Breast epithelium (tissue), 4 donors: ENCODE measurements at places on chromosomes 7 and 10.

GRCh38 chr7:139860090-139860775, 31.2 kb downstream of the TBXAS1 start:
- H3K27me3 ChIP-seq: no peaks in the 10 kb centered on the region
- H3K4me1 ChIP-seq: no peaks in the 10 kb centered on the region
- no peak overlapping the region for H3K4me3 ChIP-seq
- DNase-seq: no peak
- H3K27ac ChIP-seq: no peak overlapping the region
- no peaks in the 10 kb centered on the region for H3K36me3 ChIP-seq

GRCh38 chr10:106280896-106281460, 883.5 kb downstream of the SORCS1 start:
- no peak for DNase-seq
- no peaks in the 10 kb centered on the region for H3K36me3 ChIP-seq
- no peak overlapping the region for H3K4me3 ChIP-seq

- H3K4me1 ChIP-seq: no peaks in the 10 kb centered on the region
- no peak for DNase-seq
- no peaks in the 10 kb centered on the region for H3K36me3 ChIP-seq
- no peaks in the 10 kb centered on the region for H3K27me3 ChIP-seq
Measured at GRCh38 chr7:54860003-54860775, 101.2 kb upstream of the SEC61G start.

DNA sequence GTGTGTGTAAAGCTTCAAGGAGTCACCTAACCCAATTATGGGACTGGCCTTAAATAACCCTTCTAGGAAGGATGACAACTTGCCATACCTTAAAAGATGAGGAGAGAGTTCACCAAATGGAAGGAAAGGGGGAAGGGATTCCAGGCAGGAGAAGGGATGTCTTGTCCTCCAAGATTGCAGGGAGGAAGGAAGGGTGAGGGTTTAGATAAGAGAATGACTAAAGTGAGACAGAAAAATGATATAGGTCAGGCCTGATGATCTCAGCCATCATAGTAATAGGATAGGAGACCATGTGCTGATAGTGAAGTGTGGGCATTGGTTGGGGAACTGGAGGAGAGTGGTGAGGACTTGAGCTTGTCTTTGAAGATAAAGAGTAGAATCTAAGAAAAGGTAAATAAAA, 7.7 kb upstream of the TMEM26 start:
- H3K4me1 ChIP-seq: no peaks in the 10 kb centered on the region
- no peak overlapping the region for H3K27ac ChIP-seq
- DNase-seq: no peak
- no peak overlapping the region for H3K4me3 ChIP-seq

- no peaks in the 10 kb centered on the region for H3K36me3 ChIP-seq
- no peak overlapping the region for H3K4me3 ChIP-seq
- no peaks in the 10 kb centered on the region for H3K4me1 ChIP-seq
- DNase-seq: no peak
Measured at GRCh38 chr7:155232911-155233310, 64.8 kb upstream of the INSIG1 start.

GRCh38 chr7:50644586-50644985, 79.4 kb upstream of the DDC start:
- no peaks in the 10 kb centered on the region for H3K27me3 ChIP-seq
- no peak overlapping the region for H3K4me3 ChIP-seq
- no peaks in the 10 kb centered on the region for H3K4me1 ChIP-seq
- H3K36me3 ChIP-seq: no peaks in the 10 kb centered on the region
- no peak for DNase-seq

GRCh38 chr10:4333459-4333894, 492.5 kb upstream of the AKR1E2 start:
- DNase-seq: no peak
- no peak overlapping the region for H3K4me3 ChIP-seq
- no peaks in the 10 kb centered on the region for H3K4me1 ChIP-seq
- H3K27ac ChIP-seq: no peak overlapping the region

DNA sequence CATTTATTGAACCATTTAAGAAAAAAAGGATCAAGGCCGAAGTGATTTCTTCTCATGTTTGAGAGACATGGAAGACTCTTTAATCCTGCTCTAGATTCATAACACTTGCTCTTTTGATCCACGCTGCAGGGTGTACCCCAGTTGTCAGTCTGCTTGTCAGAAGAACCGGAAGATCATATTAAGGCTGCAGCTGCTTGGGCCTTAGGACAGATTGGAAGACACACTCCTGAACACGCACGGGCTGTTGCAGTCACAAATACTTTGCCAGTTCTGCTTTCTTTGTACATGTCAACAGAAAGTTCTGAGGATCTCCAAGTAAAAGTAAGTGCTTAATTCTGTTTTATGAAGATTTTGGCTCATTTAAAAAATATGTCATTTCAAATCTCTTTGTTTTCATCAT, 46.3 kb downstream of the SPAG6 start:
- no peaks in the 10 kb centered on the region for H3K4me1 ChIP-seq
- H3K27ac ChIP-seq: no peak overlapping the region
- no peaks in the 10 kb centered on the region for H3K36me3 ChIP-seq
- H3K27me3 ChIP-seq: no peaks in the 10 kb centered on the region
- no peak overlapping the region for H3K4me3 ChIP-seq

DNA sequence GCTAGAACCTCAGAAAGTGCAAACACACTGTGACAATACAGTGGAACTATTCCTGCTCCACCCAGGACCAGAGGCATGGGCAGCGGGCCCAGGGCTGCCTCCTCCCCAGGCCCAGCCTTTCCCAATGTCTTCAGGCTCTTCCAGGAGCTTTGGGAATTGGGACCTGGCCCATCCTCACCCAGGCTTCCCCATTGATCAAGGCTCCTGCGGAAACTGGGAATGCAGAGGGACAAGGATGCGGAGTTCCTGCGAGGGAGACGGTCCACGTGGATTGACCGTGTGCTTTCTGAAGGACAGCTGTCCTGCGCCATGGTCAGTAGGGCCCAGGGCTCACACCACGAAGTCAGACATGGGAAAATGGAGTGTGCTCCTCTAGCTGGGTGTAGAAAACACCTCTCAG, 56.6 kb downstream of the CSGALNACT2 start:
- H3K4me3 ChIP-seq: no peak overlapping the region
- DNase-seq: no peak
- no peaks in the 10 kb centered on the region for H3K36me3 ChIP-seq
- no peaks in the 10 kb centered on the region for H3K27me3 ChIP-seq
- no peak overlapping the region for H3K27ac ChIP-seq

DNA sequence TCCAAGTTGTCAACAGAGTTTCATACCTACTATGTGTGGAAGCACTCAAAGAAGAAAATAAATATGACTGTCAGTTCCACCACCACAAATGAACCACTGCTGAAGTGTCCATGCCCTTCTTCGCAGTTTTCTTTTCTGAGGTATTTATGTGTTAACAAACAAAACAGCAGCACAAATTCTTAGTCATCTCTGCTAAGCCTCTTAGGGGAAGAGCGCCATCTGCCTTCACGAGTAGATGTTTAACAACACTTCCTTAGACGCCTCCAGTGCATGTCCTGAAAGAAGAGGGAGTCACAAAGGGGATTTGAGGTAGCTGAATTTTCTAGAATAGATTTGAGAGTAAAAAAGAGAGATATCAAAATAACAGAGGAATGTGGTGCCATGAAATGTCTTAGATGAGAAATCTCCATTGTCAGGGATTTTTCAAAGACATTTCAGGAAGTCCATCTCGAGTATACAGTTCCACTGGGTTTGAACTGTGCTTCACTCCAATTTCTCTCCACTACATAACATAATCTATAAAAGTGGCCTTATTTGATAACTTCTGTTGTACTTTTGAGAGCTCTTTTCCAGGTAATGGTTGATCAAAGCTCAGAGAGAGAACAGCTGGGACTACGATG, 775.3 kb upstream of the POM121L12 start:
- no peaks in the 10 kb centered on the region for H3K4me1 ChIP-seq
- H3K36me3 ChIP-seq: no peaks in the 10 kb centered on the region
- DNase-seq: no peak
- H3K27ac ChIP-seq: no peak overlapping the region
- no peak overlapping the region for H3K4me3 ChIP-seq
- no peaks in the 10 kb centered on the region for H3K27me3 ChIP-seq

DNA sequence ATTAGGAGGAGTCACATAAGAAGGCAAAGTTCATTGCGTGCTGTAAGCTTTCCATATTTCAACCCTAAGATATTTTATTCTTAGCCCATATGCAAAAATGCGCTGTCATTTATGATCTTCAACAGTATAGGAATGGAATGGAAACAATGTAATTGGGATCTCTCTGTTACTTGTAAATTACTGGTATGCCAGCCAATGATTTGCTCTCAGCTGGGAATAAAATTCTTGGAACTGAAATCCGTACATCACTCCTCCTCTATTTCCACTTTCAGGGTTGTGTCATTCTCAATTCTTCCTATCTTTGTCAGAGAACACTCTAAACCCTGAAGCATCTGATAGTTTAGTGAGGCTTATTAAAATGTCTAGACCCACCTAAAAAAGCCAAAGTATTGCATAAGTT, 80.7 kb upstream of the STEAP4 start:
- no peak overlapping the region for H3K27ac ChIP-seq
- no peaks in the 10 kb centered on the region for H3K4me1 ChIP-seq
- H3K36me3 ChIP-seq: no peaks in the 10 kb centered on the region
- H3K4me3 ChIP-seq: no peak overlapping the region

GRCh38 chr10:974038-974784, 14.0 kb upstream of the GTPBP4 start:
- no peak for DNase-seq
- no peaks in the 10 kb centered on the region for H3K36me3 ChIP-seq
- H3K4me3 ChIP-seq: no peak overlapping the region

GRCh38 chr7:1765336-1765735, 95.3 kb downstream of the ELFN1 start:
- no peaks in the 10 kb centered on the region for H3K36me3 ChIP-seq
- H3K4me3 ChIP-seq: no peak overlapping the region
- DNase-seq: peak; percentile 39
- no peaks in the 10 kb centered on the region for H3K4me1 ChIP-seq

GRCh38 chr7:68783684-68784083, 814.6 kb upstream of the AUTS2 start:
- no peak for DNase-seq
- no peaks in the 10 kb centered on the region for H3K27me3 ChIP-seq
- no peaks in the 10 kb centered on the region for H3K4me1 ChIP-seq
- H3K36me3 ChIP-seq: no peaks in the 10 kb centered on the region
- H3K27ac ChIP-seq: no peak overlapping the region

- H3K36me3 ChIP-seq: no peaks in the 10 kb centered on the region
- H3K4me3 ChIP-seq: no peak overlapping the region
- H3K27ac ChIP-seq: no peak overlapping the region
- no peaks in the 10 kb centered on the region for H3K4me1 ChIP-seq
- no peak for DNase-seq
- H3K27me3 ChIP-seq: no peaks in the 10 kb centered on the region
Measured at GRCh38 chr10:69620625-69621024, 9.4 kb upstream of the FAM241B start.

DNA sequence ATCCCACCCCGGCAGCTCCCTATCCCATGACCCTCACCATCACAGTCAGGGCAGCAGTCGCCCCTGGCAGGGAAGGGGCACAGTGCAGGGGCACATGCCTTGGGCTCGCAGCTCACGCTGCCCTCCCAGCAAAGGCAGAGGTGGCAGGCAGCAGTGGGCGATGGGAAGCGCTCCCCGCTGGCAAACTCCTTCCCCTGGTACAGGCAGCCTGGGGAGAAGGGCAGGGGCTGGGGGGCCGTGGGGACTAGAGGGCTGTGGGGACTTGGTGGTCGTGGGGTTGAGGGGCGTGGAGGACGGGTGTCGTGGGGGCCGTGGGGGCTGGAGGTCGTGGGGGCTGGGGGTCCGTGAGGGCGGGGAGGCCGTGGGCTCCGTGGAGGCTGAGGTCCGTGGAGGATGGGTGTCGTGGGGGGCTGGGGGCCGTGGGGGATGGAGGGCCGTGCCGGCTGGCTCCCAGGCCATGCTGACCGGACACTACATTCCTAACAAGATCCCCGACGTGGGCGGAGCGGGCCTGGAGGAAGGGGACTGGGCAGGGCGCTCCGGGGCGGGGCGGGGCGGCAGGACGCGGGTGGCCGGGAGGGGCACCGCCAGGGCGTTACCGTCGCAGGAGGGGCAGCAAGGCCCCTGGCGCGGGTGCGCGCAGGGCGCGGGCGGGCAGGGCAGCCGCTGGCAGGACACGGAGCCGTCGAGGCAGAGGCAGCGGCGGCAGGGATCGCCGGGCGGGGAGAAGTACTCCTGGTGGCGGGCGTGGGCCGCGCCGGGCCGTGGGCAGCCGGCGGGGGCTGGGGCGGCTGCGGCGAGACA, 20.0 kb downstream of the KCP start:
- H3K27ac ChIP-seq: no peak overlapping the region
- H3K4me3 ChIP-seq: peak overlapping the region; percentile 54
- H3K27me3 ChIP-seq: no peaks in the 10 kb centered on the region
- no peaks in the 10 kb centered on the region for H3K4me1 ChIP-seq
- no peak for DNase-seq
